SHP77 (cell line): ENCODE measurements at places on chromosomes 2 and 18.

DNA sequence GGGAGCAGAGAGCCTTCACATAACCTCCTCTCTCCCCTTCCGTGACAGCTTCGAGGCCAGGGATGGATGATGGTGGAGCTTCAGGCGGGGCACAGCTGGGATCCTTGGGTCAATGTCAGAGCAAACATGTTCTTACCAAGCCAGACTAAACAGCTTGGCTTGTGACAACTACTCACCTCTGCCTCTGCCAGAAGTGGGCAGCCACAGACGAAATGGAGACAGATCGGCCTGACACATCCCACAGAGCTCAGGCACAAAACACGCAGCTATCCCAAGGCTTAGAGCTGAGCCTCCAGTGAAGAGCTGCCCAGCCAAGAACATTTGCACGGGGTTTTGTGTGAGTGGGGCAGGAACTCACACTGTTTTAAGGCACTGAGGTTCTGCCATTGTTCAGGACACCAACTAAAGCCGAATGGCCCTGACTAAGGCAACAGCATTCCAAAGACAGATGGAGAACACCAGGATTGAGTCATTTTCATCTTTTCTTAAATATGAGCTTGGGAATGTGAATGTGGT, 12.8 kb downstream of the PXDN start:
- peak; percentile 88 for DNase-seq

- peak; percentile 67 for DNase-seq
Observed at GRCh38 chr2:2663401-2664036, 332.4 kb upstream of the MYT1L start.

DNA sequence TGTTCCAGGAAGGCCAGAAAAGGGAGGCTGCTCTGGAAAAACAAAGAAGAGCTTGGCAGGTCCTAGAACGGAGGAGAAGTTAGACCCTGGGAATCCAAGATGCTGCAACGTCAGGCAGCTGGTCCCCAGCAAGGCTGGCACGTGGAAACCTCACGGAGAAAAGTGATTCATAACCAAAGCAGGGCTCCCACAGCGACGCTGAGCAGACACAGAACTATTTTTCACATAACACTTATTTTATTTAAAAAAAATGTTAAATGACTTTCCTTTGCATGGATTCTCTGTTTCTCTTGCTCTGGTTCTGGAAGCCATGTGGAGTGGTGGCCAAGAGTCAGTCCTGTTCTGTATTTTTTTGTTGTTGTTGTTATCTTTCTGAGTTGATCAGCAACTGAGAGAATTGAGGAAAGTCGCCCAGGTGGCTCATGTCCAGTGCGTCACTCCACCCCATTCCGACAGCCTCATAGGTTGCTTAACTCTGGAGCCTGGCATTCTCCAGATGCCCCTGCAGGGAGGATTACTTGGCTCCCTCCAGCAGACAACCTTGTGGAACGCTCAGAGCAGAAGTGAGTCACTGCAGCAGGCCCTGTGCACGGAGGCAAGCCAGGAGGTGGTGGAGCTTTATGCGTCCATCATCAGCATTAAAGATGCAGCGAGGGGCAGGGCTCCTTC, 229.9 kb upstream of the HDAC4 start:
- no peak for DNase-seq

GRCh38 chr18:73924307-73924706, 223.3 kb downstream of the FBXO15 start:
- DNase-seq, result no peak

GRCh38 chr18:3541549-3542386, 91.8 kb downstream of the TGIF1 start:
- no peak for DNase-seq

DNA sequence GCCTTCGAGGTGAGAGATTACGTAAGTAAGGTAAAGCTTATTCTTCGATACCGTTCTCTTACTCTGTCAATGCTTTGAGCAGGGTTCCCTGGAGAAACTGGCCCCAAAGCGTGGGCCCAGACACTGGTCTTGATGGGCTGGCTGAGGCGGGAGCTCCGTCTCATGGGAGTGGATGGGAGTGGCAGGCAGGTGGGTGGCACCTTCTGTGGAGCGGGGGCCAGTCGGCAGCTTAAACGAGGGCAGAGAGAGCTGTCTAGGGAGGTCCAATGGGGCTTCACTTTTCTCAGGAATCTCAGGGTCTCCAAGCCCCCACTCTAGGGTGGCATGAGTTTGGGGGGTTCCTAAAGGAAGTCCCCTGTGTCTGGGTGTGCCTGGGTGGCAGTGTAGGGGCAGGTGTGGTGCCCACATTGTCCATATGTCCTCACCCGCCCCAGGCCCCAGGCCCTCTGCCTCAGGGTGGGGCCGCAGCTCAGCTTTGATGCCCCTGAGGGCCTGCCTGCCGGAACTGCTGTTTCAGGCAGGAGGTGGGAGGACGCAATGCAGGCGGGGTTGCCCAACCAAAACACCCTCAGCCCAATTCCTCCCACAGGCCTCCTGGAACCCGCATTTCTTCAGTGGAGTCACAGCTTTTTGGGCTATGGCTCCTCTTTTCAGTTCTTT, 32.5 kb upstream of the FOSL2 start:
- DNase-seq, result no peak

DNA sequence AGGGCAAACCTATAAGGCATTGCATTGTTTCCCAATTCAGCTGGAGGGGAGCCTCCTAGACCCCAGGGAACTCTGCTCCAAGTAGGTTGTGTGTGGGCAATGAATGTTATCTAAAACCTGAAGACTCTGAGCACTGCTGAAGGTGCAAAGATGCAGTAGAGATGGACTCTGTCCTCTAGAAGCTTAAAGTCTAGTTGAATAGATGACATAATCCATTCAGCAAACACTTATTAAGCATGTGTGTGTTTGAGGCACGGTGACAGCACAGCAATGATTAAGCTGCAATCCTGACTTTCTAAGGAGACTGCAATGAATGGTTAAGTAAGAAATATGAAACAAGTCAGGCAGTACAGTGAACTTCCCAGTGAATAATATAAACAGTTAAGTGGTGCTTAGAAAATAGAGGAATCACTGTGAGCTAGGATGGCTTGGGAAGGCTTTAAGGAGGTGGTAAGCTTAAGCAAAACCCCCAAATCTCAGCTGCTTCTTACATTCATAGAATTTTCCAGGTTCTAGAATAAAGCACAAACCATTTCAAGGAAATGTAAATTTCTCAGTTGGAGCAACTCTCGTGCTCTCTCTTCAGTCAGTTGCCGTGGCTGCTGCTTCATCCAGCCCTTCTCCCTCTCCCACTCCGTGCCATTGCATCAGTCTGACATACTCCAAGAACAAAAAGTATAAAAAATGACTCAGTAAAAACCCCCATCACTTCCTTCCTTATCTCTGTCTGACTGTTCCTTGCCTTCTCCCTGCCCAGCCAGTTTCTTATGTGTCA, 19.1 kb downstream of the MXD1 start:
- no peak for DNase-seq

DNA sequence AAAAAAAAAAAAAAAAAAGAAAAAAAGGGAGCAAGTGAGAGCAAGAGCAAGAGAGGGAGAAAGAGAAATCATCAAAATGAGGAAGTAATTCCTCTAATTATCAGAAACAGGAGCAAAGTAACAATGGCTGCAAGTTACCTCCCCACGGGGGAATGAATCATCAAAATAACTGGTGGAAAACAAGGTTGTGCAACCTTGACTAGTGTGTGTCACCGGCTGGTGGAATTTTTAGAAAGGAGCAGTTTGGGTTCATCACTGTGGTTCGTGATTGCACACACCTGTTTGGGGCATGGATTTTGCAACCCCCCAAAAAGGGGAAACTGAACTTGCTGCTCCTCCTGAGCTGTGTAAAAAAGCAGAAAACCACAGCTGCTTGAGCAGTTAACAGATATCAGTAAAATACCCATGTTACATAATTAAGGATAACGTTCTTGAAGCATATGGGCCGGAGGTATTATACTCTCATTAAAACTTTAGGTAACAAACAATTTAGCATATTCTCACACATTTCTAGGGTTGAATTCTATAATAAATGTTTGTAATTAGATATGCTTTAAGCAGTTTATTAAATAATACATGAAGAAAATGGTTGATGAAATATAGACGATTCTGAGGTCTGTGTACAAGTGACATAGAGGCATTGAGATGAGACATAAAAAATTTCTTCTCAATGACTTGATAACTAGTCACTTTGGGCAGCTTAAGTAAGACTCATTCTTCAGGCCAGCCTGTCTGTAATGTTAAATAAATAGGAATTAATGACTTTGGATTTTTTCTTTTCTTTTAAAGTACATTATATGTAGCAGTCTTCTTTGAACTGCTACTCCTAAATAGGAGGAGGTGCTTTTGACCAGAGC, 184.2 kb upstream of the ZEB2 start:
- DNase-seq, result no peak

DNA sequence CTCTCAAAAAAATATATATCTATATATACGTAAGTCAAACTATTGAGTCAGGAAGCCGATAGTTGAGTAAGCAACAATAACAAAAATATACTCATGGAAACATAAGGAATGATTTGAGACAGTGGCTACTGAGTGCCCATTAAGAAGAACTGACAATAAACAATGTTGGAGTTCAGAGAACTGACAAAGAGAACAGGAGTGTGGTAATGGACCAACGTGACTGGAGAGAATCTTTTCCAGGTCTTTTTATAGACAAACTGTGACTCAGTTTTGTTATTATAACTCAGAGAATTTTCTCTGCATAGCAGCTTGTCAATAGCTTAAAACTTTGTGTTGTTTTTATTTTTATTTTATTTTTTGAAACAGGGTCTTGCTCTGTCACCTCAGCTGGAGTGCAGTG, 4.6 kb upstream of the GALM start:
- DNase-seq, result no peak

GRCh38 chr2:11578081-11578948, 44.5 kb downstream of the GREB1 start:
- no peak for DNase-seq

- no peak for DNase-seq
Observed at GRCh38 chr2:182610231-182610630, 105.8 kb upstream of the DNAJC10 start.

- DNase-seq, result no peak
Observed at GRCh38 chr2:239196474-239197021, 204.3 kb downstream of the HDAC4 start.

GRCh38 chr2:71930049-71930681, 217.5 kb downstream of the CYP26B1 start:
- peak; percentile 46 for DNase-seq

GRCh38 chr2:138084206-138084605, 119.9 kb downstream of the HNMT start:
- no peak for DNase-seq

- no peak for DNase-seq
Observed at GRCh38 chr2:28280619-28281018, 112.0 kb upstream of the FOSL2 start.

DNA sequence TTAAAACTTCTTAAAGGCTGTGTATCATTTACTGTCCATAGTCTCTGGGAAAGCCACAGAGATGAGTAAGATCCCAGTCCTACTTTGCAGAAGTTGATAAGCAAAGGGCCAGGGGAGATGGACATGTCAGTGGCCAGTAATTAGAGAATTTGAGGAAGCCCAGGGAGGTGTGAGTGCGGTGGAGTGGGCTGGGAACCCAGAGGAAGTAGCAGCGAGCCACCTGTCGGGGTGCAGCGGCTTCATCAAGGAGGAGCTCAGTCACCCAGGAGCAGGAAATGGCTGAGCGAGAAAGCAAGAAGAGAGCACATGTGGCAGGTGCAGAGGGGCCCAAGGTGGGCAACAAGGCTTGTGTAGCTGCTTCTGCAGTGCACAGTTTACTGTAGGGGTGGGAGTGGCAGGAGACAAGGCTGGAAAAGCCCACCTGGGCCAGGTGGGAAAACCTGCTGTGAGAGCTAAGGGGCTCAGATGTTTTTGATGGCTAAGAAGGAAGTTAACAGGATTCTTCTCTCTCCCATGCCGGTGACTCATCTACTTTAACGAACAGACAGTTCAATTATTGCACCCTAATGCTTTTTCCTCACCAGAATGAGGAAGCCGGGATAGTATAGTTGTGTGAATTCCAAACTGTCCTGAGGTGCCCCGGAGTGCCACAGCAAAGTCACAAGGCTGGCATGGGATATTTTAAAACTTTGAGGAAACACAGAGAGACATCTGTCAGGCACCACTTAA, 34.8 kb upstream of the MGAT5 start:
- no peak for DNase-seq

DNA sequence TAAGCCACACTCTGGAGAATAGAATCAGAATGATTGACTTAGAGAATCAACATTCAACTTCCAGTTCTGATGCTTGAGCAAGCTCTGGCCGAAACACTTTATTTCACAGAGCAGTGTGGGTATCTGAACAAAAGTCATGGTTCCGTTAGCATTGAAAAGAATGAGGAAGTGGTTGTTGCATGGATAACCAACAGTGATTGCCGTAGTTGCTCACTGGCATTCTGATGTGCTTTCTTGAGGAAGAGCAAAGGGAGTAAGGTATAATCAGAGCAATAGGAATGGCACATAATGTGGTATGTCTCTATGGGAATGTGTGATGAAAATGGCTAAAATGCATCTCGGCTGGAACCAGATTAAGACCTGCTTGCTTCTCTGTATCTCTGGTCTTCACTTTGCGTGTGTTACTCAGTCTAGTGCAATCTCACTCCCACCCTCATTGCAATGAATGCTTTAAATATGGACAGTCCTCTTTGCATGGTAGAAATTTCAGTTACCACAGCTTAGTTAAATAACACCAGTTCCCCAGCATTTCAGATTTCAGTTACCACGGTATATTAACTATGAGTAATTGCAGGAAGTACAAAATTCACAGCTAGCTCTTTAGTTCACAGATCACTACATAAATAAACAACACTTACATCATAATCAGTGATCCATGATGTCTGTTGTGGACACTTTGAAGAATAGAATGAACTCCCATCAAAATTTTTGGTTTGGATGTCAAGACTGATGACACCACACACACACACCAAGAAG, 7.8 kb upstream of the RAB12 start:
- DNase-seq, result no peak

- no peak for DNase-seq
Observed at GRCh38 chr2:28398101-28398834, 5.6 kb downstream of the FOSL2 start.

- no peak for DNase-seq
Observed at GRCh38 chr18:31500051-31500688, 2.2 kb downstream of the DSG2 start.

GRCh38 chr2:154568413-154568812, 130.1 kb upstream of the KCNJ3 start:
- DNase-seq, result no peak

DNA sequence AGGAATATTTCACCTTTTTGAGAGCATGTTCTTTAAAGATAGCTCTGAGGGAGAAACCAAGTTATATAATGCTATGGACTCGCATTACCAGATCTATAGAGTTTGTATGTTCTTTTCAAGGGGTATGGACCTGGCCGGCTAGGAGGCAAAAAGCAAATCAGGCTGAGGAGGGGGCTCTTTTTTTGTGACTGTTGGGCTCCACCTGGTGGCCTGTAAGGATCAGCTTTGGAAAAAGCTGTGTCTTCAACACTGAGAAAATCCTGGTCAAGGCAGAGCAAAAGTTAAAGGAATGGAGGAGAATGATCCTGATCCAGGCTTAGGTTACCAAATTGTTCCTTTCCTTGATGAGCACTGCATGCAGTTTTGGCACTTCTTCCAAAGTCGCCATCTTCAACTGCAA, 180.5 kb downstream of the DIS3L2 start:
- DNase-seq, result peak; percentile 6

DNA sequence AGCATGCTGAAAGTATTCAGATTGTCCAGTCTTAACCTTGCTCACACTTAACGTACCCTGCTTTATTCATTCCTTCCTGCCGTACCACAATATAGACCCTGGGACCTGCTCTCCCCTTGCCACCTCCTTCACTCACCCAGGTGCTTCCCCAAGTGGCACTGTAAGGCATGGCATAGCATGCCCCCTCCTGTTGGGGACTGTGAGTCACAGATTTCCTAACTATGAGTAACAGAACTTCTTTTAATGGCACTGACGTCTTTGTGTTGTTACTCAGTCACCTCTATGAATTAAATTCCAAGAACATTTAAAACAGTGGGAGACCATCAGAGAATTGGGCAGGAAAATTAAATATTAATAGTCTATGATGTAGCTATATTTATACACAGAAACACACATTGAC, 117.2 kb downstream of the CTNNA2 start:
- no peak for DNase-seq
